Body of pancreas (tissue), 4 donors: ENCODE measurements at places on chromosomes 1 and 21.

- DNase-seq, result no peak
These were observed 1.1 kb upstream of the RHOC start for GRCh38 chr1:112708002-112708448.

- peak; percentile 29 for DNase-seq
These were observed 641 bp upstream of the ZBTB21 start for GRCh38 chr21:42010507-42011495.

GRCh38 chr1:243726806-243727502 lies 123.1 kb downstream of the AKT3 start:
- no peak for DNase-seq

DNA sequence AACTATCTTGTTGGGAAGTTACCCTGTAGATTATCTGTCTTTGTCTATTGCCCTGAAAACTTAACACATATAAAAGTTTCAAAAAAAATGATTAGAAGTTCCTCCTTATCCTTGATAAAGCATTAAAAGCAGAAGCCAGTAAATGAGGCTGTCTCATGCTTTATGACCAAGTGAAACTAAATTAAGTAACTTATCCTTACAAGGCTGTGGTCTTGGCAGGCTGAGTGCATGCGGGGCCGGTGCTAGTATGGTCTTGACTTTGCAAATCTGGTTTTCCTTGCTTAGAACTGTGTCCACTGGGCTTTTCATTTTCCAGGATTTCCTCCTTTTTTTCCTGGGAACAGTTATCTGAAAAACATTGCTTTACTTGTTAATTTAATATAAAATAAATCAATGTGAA lies 43.1 kb downstream of the PCNX2 start:
- no peak for DNase-seq

GRCh38 chr1:77282187-77282865 lies 507 bp downstream of the AK5 start:
- peak; percentile 11 for DNase-seq
